ENCODE measurements at places on chromosomes 16 and 17. TPM values are rescaled to one million over a fixed set of nuclear protein-coding genes. Genes with fewer than 3 reads are reported as not detected.

GRCh38 chr17:8362651-8363332 lies 13.7 kb downstream of the KRABD2 start:
- DNase-seq, result no peak

- no peak for DNase-seq
Measured at GRCh38 chr17:81160306-81160705, 5.0 kb upstream of the PVALEF start.

Gene TP53TG3B
- total RNA-seq, result not detected

Gene MGAT5B
- total RNA-seq, result 0.40 TPM

Gene PSMC5
- total RNA-seq, result 20.3 TPM

Gene KRTAP4-9
- total RNA-seq, result not detected

DNA sequence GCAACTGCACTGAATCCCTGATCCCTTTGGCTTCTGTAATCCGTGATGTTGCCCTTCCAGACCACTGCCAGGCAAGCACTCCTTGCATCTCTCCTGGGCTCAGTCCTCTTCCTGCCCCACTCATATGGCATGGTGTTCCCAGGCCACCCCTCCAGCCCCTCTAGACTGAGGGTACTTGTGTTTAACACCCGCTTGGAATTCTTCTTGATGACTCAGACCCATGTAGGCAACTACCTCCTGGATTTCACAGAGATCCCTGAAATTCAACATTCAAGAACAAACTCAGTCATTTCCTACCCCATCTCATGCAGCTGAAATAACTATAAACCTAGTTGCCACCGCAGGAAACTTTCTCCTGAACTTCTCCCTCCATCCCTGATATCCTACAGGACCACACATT lies 541.9 kb upstream of the CDH11 start:
- no peak for DNase-seq

DNA sequence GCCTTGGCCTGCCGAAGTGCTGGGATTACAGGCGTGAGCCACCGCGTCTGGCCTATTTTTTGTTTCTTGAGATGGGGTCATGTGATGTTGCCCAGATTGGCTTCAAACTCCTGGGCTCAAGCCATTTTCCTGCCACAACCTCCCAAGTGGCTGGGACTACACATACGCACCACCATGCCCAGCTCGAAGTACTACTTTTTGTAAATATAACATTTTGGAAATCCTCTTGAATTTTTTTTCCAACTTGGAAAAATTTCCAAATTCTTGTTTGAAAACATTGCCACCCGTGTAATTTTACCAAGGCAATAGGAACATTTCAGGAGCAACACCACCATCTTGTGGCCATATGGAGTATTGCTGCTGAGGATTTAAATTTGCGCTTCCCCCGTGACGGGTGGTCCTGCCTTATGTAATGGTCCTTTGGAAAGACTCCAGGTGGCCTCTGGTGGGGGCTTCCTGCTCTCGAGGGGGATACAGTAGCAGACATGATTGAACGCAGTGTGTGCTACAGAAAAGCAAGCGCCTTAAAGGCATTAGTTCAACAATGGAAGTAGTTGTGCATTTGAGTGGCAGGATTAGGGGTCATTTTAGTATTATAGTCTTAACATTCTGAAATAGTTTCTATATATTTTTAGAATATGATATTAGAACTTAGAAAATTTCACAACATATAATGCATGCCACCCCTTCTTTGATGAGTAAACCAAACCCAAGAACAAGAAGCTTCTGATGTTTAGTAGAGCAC lies 8.0 kb downstream of the FLYWCH1 start:
- peak; percentile 79 for DNase-seq

All from muscle of leg (tissue), 16 donors.